Nasal cavity respiratory epithelium epithelial cell of viscerocranial mucosa (primary cell): ENCODE measurements at places on chromosomes 1 and 21. TPM values are rescaled to one million over a fixed set of nuclear protein-coding genes. Genes with fewer than 3 reads are reported as not detected.

The C1orf56 gene
- total RNA-seq = 0.71 and 1.0 TPM in 2 replicates

The DDAH1 gene
- total RNA-seq = 1.8 and 3.8 TPM in 2 replicates

The AVPR1B gene
- not detected in 2 replicates for total RNA-seq

The SUSD4 gene
- under 0.01 and 1.1 TPM in 2 replicates for total RNA-seq

The TTC22 gene
- total RNA-seq = 6.8 and 27.6 TPM in 2 replicates
